Activated CD8-positive, alpha-beta memory T cell treated with anti-CD3 and anti-CD28 coated beads, Interleukin-2, amount 10 ng/mL, durations not matched to agents 7 days and 5 days (primary cell): ENCODE measurements at places on chromosomes 3 and 15.

- DNase-seq, result no peak
Observed at GRCh38 chr3:16369276-16369675, 104.3 kb downstream of the OXNAD1 start.

DNA sequence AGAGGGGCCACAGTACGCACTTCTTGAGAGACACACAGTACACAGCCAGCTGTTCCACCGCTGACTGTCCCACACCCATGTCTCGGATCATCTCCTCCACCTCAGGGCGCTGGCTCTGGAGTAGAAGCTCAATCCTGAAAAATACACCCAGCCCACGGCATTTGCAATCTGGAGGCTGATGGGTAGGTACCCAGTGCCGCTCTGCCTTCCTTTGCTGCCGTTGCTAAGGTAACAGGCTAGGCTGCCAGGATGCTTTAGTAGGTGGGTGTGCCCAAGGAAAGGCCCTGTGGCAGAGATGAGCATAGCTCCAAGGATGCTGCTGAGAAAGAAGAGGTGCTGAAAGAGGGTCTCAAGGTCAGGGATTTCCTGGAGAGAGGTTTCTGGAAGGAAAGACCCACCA, 14.6 kb downstream of the TRAIP start:
- DNase-seq, result no peak

- DNase-seq, result no peak
Observed at GRCh38 chr15:58297639-58298038, 134.2 kb upstream of the LIPC start.

DNA sequence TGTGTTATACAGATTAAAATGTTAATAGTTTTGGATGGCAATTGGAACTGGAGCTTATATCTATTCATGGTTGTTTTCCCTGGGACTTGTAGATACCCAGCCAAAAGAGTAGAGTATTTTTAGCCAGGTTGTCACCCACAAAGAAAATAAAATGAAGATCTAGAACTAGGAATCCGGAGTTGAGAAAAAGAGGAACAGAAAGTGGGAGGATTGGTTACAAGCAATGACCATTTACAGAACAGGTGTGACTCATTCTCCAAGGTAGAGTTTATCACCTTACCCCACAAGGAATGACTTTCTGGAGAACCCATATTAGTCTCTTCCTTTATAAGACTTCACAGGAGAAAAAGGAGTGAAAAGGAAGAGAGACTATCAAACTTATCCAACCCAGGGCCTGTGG, 99.8 kb downstream of the TMEM108 start:
- no peak for DNase-seq

GRCh38 chr15:70486012-70486411, 277.3 kb downstream of the UACA start:
- DNase-seq, result no peak

- no peak for DNase-seq
Observed at GRCh38 chr3:196662033-196662432, 22.5 kb downstream of the NRROS start.

DNA sequence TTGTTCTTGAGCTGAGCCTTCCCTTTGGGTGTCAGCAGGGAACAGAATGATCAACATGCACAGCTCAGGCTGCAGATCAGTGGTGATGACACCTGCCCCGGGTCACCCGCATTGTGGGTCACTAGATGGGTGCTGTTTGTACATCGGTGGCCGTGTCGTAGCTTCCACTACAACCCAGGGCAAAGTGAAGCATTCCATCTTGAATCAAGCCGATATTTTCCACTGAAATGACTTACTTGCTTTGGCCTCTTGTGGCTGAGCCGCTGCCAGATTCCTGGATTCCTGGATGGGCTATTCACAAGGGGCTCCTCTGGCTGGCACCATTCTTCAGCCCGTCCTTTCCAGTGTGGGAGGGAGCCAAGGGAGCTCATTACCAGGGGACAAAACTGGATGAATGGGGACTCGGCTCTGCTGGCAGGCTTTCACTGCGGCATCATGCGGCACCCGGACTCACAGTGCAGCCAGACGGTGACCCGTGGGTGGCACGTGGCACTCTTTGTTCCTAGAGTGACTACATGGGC, 65.6 kb downstream of the SLCO3A1 start:
- no peak for DNase-seq

DNA sequence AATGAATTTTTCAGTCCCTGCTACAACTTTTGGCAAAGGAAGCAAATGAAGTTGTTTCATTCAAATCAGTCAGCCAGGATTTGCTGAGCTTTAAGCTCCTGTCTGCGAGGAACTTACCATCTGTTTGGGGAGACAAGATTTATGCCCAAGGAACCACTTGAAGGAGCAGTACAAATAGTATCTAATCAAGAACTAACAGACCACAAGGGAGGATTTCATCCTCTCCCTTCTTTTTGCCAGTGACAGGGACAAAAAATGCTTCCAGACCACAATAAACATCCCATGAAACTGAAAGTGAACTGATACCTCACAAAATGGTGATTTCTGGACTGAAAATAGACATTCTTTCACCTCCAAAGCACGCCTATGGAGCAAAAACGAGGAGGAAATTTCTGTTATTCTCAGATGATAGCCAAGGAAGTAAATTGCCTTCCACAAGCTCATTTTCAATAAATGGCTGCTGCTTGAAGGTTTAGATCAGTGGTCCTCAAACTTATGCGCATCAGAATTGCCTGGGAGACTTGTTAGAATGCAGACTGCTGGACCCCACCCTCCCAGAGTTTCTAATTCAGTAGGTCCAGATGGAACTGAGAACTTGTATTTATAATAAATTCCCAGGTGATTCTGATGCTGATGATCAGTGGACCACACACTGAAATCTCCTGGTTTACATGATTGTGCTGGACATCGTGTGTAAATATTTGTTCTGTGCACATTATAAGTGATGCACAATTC, 202.4 kb upstream of the GADL1 start:
- DNase-seq, result no peak

DNA sequence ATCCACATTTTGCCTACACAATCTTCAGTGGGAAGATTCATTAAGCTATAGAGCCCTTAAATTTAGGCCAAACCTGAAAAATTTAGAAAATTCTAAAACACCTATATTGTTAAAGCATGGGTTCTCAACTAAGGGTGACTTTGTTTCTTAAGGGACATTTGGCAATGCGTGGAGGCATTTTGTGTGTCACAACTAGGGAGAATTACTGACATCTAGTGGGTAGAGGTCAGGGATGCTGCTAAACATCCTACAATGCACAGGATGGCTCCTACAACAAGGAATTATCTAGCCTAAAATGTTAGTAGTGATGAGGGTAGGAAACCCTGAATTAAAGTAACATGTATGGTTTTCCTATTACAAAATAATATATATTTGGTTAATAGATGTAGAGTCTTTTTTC, 55.8 kb downstream of the TBC1D5 start:
- DNase-seq, result no peak

- DNase-seq, result no peak
Observed at GRCh38 chr3:40258064-40258463, 51.4 kb upstream of the EIF1B start.

DNA sequence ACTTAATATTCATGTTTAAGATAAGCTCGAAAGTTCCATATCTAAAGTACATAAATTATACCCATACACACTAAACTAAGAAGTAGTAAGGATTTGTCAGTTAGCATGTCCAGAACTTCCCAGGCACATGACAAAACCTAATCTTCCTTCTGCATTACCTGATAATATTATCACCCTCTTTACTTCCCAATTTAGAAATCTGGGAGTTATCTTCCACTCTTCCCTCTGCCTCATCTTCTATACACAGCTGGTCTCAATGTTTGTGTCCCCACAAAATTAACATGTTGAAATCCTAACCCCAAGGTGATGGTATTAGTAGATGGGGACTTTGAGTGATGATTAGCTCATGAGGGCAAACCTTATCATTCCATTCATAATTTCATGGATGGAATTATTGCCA, 15.3 kb downstream of the GABPB1 start:
- no peak for DNase-seq

DNA sequence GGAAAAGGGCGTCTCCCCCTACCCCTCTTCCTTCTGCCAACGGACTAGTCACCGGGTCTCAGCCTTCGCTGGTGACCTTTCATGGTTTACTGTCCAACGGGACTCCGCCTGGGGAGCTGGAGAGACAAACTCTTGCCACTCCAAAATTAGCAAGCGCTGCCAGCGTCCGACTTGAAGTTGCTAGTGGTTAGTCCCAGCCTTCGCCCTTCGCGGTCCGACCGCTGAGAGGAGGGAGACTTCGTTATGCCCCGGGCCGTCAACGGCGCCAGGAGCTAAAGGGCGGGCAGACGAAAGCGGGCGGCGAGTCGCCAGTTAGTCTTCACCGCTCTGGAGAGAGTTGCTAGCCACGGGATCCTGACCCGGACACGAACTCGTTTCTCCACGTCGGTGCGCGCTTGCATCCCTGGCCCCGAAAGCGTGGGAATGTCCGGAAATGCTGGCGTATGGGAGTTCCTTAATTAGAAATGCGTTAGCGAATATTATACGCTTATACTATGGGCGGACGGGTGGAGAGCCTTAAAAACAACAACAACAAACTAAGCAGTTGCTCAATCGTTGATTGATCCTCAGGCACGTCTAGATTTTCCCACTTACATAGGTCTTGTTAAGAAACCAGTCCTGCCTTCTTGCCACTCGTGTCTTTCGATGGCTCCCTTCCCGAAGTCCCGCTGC, 716 bp downstream of the SMC4 start:
- peak; percentile 65 for DNase-seq

DNA sequence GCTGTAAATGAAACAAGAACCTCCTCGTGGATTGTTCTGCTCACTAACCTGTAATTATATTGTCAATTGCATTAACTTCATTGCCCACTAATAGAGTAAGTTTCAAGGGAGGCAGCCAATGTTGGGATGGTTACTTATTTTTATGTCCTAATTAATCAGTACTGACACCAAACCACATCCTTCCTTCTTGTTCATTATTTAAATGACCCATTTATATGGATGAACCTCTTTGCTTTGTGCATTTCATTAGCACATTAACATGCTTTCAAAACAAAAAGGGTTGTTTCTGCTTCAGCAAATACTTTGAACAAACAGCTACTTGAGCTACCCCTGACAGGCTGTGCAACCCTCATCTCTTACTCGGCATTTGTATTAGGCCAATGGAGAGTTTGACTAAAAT, 374.2 kb downstream of the MECOM start:
- DNase-seq, result no peak

GRCh38 chr3:60594025-60594424, 657.2 kb downstream of the FHIT start:
- no peak for DNase-seq

DNA sequence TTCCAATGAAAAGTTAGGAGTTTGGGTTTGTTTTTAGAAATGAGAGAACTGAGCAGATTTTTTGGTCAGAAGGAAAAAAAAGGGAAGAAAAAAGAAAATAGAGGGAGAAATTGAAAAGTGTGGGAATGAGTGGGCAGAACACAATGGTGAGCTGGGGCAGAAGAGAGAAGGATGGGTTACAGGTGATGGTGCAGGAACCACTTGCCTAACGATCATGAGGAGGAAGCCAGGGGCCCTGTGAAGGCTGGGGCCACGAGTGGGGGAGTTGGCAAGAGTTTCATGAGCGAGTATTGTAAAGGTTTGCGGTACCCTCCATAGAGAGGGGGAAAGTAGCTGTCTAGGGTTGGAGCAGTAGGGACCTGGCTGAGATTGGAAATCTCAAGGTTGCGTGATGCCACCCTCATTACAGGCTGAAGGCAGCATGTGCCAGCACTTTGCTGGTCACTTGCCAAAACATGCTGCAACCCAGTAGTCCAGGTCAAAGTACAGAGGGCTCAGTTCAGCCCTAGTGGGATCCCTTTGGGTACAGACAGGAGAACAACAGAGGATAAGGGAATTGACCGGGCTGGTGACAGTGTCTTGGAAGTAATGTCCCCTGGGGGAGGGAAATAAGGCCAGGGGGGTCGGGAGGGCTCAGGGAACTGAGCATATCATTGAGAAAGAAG, 6.6 kb downstream of the IVD start:
- DNase-seq, result no peak

- DNase-seq, result no peak
Observed at GRCh38 chr3:135756106-135756668, 209.3 kb upstream of the PPP2R3A start.

- no peak for DNase-seq
Observed at GRCh38 chr3:117887901-117888300, 1146.7 kb downstream of the IGSF11 start.

- DNase-seq, result no peak
Observed at GRCh38 chr3:45509038-45509767, 85.3 kb upstream of the LIMD1 start.

DNA sequence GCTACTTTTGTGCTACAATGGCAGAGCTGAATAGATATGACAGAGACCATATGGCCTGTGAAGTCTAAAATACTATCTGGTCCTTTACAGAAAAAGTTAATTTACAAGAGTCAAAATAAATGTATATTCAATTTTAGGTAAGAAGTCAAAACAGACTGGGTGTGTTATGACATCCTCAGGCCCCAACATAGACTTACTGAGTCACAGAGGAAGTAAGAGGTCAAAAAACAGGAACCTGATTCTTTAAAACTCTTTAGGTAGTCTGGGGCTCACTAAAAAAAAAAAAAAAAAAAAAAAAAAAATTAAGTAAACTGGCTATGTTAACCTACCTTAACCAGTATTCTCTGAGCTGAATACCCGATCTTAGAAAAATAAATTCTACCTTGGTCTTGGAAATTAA, 13.1 kb downstream of the DNAAF4 start:
- no peak for DNase-seq

GRCh38 chr3:161401389-161401788, 30.1 kb upstream of the SPTSSB start:
- no peak for DNase-seq

GRCh38 chr3:126578702-126579101, 20.0 kb upstream of the C3orf22 start:
- DNase-seq, result no peak
